ENCODE measurements at places on chromosomes 13 and 19.

DNA sequence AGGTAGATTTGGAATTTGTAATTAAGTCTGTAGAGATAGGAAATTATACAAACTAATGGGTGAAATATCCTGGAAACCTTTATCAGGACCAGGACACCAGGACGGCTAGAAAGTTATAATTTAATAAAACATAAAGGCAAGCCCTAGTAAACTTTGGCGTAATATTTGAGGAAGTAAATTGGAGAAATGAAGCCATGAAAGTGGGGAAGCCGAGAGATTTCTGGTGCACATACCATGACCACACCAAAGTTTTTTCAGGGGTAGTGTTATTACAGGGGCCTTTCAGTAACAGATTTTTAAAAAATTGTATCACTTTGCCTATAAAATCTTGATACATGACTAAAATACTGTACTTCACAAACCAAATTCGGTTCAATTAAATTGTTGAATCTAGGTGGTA is 54.7 kb upstream of the URAD start:
- DNase-seq: no peak

GRCh38 chr19:16290692-16291091 is 33.9 kb upstream of the KLF2 start:
- no peak for DNase-seq

DNA sequence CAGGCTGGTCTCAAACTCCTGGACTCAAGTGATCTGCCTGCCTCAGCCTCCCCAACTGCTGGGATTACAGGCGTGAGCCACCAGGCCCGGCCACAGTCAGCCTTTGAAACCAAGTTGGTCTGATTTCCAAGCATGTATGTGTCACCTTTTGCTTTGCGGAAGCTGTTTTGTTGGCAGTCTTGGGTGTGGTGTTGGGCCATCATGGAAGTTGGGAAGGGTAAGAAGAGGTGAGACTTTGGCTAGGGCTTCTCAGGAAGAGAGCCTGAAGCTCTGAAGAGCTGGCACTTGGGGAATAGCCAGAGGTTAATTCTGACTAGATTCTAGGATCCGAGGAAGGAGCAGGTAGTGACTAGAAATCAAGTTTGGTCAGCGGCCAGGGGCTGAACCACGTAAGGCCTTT is 2.8 kb downstream of the RSPH6A start:
- DNase-seq: no peak

DNA sequence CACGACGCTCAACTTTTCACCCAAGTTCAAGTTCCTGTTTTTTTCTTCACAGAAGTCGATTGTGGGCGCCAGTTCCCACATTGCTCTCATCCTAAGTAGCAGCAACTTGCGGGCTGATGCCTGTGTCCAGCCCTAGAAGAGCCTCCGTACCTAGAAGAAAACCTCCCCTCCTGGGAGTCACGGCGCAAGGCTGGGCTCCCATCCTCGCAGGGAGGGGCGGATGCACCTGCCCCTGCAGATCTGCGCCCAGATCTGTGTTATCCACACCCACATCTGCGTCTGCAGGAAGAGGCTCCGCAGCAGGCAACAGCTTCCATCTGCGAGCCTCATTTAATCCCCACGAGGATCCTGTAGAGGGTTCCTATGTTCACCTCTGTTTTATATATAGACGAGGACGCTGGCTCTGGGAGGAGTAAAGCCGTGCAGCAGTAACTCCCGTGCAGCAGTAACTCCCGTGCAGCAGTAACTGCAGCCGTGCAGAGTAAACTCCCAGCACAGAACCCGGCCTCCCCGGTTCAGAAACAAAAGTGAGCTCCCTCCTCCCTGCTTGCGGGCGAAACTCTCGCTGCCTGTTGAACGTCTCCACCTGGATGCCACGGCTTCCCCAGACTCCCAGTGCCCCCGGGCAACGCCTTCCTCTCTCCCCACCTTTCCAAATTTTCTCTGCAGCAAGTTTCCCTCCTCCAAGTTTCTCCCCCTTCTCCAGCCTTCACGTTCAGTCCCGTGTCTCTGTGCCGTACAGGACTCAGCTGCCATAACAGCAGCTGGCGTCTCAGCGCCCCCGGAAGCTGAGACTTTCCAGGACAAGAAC is 23.5 kb upstream of the LAIR1 start:
- DNase-seq: no peak

DNA sequence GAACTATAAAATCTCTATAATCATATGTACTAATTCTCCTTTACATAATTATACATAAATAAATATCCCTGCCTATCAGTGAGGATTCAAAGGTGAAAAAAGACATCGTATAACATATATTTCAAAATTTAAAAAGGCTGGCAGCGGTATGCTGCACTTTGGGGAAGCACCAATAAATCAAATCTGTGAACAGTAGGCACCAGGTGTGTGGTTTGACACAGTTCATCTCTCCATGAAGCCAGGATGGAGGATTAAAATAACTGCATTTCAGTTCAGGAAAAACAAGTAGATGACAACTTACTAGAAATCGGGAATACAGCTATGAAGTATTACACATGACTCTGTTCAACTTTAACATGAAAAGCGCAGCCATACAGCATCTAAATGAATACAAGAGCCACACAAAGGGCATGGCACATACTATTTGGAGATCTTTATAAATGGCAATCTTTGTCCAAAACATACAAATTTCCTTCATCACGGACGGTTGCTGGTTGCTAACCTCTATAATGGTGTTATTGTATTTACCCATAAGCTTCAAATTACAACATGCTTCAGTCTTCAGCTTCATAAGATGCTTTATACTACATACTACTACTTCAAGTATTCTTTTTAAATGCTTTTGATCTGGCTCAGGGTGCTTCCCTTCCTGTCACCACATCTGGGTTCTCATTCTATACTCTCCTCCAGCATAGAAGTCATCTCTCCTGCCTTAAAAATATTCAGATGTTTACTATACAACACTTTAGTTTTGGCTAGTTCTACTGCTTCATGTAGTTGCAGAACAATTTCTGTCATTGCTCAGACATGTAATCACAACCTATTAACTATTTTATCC is 128.7 kb downstream of the KLF12 start:
- no peak for DNase-seq

GRCh38 chr13:83531022-83531421 is 351.3 kb downstream of the SLITRK1 start:
- no peak for DNase-seq

- DNase-seq: peak; percentile 2
Measured at GRCh38 chr13:92716749-92717148, 509.9 kb upstream of the GPC6 start.

Measured in GM04504 (cell line).